ENCODE measurements at places on chromosomes 3 and 15. TPM values are rescaled to one million over a fixed set of nuclear protein-coding genes. Genes with fewer than 3 reads are reported as not detected.
A peak's percentile ranks its signal among the peaks of the same experiment; 100 is the strongest.

DNA sequence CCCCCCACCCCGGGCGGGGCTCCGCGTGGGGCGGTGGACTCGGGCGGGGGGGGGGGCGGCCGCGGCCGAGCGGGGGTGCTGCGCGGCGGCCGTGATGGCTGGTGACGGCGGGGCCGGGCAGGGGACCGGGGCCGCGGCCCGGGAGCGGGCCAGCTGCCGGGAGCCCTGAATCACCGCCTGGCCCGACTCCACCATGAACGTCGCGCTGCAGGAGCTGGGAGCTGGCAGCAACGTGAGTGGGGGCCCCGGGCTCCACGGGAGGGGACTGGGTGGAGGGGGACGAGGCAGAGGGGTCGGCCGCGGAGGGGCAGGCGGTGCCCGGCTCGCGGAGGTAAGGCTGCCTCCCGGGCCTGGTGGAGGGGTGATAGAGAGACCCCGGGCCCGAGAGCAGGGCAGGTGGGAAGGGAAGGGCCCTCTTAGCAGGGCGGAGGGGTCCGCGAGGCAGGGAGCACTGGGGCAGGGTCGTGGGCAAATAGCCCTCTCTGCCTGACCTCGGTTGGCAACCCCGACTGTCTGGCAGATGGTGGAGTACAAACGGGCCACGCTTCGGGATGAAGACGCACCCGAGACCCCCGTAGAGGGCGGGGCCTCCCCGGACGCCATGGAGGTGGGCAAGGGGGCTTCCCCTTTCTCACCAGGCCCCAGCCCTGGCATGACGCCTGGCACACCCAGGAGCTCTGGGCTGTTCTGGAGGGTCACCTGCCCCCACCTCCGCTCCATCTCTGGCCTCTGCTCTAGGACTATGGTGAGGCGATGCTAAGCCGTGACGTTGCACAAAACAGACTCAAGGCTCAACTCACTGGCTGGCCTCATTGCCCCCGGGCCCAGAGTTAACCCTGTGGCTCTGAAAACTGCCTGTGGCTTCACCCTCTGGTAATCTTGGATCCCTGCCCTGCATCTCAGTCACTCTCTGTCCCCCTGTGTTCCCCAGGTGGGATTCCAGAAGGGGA is at the start of gene ECE2:
Gene ECE2, plus strand, starts transcription at position 62 of the 950 bp plus-strand sequence. Its CDS starts 132 bp downstream, at position 194.
- DNase-seq, result no peak

GRCh38 chr3:11019116-11019819 is 26.7 kb downstream of the SLC6A1 start:
- no peak for DNase-seq

- no peak for DNase-seq
Observed at GRCh38 chr3:183664913-183665381, 29.5 kb downstream of the KLHL24 start.

GRCh38 chr3:176521531-176522175 is 675.6 kb downstream of the TBL1XR1 start:
- no peak for DNase-seq

- DNase-seq, result no peak
Observed at GRCh38 chr15:57060799-57061198, 142.4 kb downstream of the TCF12 start.

- no peak for DNase-seq
Observed at GRCh38 chr3:119236756-119237155, 3.9 kb downstream of the B4GALT4 start.

DNA sequence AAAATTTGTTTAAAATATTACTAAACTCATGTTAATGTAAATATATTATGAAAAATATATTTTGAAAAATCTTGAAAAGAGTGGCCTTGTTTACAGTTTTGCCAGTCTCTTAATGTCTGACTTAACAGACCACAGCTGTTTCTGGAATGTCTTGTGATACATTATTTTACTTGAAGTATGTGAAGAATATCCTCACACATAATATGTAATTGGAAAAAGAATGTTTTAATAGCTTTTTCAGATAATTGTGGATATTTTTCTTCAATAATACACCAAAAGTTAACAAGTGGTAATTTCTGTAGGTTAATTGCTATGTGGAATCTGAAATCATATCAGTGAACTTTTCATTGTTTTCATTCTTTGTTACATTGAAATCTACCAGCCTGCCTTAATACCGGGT is 101.3 kb downstream of the UBE2E2 start:
- no peak for DNase-seq

- DNase-seq, result no peak
Observed at GRCh38 chr15:98755781-98756180, 107.4 kb downstream of the IGF1R start.

DNA sequence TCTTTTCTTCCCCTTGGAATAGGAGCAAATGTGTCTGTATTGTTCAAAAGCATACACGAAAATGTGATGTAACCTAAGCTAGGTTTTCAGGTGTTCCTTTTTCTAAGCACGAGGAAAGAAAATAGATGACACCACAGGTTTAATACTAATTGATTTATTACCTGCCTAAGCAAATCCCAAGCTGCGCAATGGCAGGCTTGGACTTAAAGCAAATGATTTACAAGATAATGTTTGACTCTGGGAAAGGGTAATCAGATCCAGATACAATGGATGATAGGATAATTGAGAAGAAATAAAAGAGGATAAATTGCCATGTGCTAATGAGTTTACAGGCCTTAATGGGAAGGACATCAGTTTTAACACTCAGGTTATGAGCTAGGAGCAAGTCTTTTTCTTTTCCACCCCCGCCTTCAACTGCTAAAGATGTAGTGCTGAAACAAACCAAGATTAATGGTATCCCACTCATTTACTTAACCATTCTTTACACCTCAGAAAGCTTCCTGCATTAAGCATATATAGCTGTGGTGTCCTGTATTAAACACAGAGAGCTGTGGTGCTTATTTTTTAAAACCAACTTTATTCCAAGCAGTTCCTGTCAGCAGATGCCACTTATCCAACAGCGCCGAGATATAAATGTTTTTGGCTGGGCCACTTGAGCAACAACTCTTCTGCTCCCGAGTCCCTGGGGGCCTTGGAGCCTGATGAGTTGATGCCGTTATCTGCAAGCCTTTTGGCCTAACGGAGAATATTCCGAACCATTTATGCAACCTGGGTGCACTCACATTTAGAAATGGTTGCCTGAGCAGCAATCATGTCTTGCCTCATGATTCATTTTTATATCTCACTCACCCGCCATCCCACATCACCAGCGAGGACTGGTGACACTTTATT is 205.5 kb downstream of the MECOM start:
- DNase-seq, result no peak

- no peak for DNase-seq
Observed at GRCh38 chr3:38003371-38003816, 12.8 kb downstream of the VILL start.

- no peak for DNase-seq
Observed at GRCh38 chr3:113773381-113773780, 26.5 kb downstream of the ATP6V1A start.

- no peak for DNase-seq
Observed at GRCh38 chr15:71332431-71333004, 217.2 kb downstream of the THSD4 start.

DNA sequence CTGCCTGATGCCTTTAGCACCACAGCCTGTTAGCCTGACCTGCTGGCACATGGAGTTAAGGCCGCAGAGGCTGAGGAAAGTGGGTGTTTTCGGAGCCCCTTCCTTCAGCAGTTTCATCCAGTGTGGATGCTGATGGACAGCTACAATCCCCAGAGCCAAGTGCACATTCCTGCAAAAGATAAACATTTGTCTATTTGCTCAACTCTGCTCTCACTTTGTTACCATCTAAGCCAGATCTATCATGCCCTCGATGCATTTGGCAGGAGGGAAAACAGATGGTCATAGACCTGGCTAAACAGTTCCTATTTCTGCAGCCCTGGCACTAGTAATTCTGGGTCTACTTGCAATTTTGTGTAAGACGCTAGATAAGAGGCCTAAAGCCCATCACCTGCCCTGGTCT is 312.9 kb upstream of the RASGRP1 start:
- DNase-seq, result no peak

DNA sequence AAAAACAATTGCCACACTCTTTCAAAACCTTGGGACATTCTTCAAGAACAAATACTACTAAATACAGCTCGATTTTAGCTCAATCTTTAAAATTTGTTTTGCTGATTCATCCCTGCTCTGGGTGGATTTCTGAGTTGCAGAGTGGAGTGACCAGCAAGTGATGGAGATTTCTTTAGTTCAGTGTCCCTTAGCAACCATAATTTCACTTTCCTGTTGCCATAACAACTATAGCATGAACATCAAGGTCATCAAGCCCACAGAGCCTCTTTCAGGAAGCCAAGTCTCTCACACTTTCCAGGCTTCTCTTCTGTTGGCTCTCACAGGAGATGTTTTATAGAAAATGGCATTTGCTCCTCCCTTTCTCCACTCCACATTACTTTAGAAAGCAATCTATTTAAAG is 597.2 kb upstream of the ADAMTS9 start:
- DNase-seq, result no peak

GRCh38 chr15:57541805-57542504 is 49.7 kb upstream of the MYZAP start:
- no peak for DNase-seq

DNA sequence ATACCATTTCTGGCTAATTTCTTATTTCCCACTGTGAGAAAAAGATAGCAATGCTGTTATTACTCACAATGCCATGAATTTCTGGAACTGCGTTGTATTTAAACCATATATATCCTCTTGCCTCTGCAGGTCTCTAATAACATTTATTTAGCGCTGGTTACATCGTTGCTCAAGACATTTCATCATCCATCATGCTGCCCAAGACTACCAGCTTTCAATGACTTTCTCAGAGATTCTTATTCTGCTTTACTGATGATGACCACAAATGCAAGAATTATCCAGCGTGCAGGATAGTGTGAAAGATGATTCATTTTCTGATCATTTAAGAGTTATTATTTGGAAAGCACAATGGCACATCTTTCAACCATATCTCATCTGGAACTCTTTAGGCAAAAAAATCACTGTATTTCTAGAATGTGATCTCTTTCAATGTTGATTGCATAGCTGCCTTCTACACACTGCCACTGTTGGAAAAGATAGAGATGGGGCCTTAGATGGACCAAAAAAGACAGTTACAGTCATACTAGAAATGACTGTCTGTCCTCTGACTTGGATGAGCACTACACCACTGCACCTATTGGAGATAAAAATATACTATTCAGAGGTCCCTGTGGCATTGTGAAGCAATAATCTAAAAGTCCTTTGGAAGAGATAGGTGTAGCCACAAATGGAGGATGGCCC is 716.1 kb downstream of the NSUN3 start:
- DNase-seq, result no peak

DNA sequence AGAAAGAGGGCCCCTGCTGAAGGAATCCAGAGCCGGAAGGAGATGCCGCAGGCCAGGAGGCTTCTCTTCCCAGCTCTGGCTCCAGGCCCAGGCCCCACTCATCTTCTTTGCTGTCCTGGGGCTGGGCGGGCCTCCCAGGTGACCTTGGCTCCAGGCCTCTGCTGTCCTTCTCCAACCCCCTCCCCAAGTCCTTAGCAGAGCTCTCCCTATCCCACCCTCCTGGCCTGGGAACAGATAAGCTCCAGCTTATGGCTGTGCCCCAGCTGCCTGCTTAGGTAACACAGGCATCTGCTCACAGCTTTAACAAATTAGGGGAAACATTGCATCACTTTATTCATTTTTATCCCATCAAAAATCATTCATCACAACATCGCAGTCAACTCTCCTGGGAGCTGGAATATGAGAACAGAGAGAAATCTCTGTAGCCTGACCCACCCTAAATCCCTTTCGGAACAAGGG is 86.9 kb downstream of the SEMA5B start:
- DNase-seq, result no peak

DNA sequence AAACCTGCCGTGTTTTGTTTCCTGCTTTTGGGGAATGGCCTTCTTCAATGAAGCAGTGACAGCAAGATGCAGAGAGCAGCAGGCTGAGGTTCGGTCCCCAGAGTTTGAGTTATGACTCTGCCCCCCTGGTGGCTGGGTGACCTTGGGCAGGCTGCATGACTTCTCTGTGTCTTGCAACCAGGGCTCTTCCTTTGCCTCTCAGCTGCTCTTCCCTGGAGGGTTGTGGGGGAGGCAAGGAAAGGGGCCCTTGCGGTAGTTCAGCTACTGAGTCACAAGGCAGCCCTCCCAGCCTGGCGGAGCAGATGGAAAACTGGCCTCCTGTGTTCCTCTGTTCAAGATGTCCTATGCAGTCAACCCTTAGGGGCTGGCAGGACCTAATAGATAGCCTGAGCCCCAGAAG is 17.1 kb downstream of the CTXND1 start:
- DNase-seq, result no peak

- no peak for DNase-seq
Observed at GRCh38 chr3:104412608-104413580, 953.8 kb upstream of the ALCAM start.

DNA sequence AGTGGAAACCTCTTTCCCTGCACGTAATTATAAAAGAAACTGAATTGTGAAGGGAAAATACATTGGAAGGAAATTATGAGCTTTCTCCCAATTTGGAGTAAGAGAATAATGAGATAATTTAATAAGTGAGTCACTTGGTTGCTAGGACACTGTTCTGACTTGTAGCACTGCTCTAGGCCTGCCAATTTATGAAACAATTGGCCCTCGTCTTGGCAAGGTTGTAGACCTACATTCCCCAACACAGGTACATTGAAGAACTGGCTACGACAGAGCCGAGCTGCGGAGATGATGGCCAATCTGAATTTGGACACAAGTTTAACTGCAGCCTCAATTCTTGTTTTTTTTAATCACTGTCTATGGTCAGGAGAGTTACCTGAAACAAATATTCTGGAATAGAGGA is 674.1 kb downstream of the MECOM start:
- DNase-seq, result no peak

GRCh38 chr15:58650102-58650501 is 99.4 kb downstream of the ADAM10 start:
- no peak for DNase-seq

GRCh38 chr15:95409626-95410310 is 920.7 kb upstream of the NR2F2 start:
- DNase-seq, result no peak

GRCh38 chr15:66481107-66481856 is 16.3 kb downstream of the SNAPC5 start:
- DNase-seq, result no peak

- no peak for DNase-seq
Observed at GRCh38 chr3:152257563-152258035, 11.1 kb upstream of the MBNL1 start.

- no peak for DNase-seq
Observed at GRCh38 chr3:39284457-39284881, 4.6 kb upstream of the CX3CR1 start.

- peak; percentile 97 for DNase-seq
Observed at GRCh38 chr3:5122030-5122740, at the start of gene ARL8B. Gene ARL8B, plus strand, starts transcription at chr3:5122292. Its CDS starts 174 bp downstream, at chr3:5122466.

GRCh38 chr3:131356006-131356595 is 25.5 kb upstream of the NUDT16 start:
- no peak for DNase-seq

- DNase-seq, result no peak
Observed at GRCh38 chr3:377158-377561, 180.6 kb downstream of the CHL1 start.

The SLC24A5 gene
- total RNA-seq, result not detected

The CYP1A2 gene
- total RNA-seq, result not detected

The CPNE9 gene
- not detected for total RNA-seq

The PCLAF gene
- total RNA-seq, result 0.35 TPM

The NR2E3 gene
- total RNA-seq, result not detected

The EIF4A2 gene
- 237 TPM for total RNA-seq

The CRYGS gene
- 3.1 TPM for total RNA-seq

The ACAD9 gene
- total RNA-seq, result 46.3 TPM

The RPL39L gene
- total RNA-seq, result 6.5 TPM

The SGO1 gene
- 0.32 TPM for total RNA-seq

The MCTP2 gene
- total RNA-seq, result 11.0 TPM

The CPNE4 gene
- total RNA-seq, result not detected

The NANOGP8 gene
- not detected for total RNA-seq

The SERPINI2 gene
- total RNA-seq, result not detected

Measured in mesenteric fat pad (tissue), 1 donor.